ENCODE measurements at places on chromosomes 1 and 21.

- no peak for DNase-seq
Measured at GRCh38 chr1:204075139-204075521, 2.2 kb downstream of the SOX13 start.

DNA sequence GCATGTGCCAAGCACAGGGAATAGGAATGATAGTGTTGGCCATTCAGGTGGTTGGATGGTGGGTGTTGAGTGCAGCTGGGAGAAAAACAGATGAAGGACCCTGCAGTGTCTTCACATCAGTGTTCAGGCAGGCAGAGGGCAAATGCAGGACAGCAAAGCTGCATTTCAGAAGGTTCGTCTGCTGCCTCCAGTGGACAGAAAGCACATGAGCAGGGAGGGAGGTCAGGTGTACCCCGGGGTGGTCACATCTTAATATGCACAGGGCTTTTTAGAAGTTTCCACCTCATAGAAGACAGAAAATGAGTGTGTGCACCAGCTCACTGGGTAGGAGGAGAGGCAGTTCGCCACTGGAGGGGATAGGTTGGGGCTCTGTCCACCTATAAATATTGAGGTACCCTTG is 184.9 kb downstream of the SLC35F3 start:
- DNase-seq, result no peak

DNA sequence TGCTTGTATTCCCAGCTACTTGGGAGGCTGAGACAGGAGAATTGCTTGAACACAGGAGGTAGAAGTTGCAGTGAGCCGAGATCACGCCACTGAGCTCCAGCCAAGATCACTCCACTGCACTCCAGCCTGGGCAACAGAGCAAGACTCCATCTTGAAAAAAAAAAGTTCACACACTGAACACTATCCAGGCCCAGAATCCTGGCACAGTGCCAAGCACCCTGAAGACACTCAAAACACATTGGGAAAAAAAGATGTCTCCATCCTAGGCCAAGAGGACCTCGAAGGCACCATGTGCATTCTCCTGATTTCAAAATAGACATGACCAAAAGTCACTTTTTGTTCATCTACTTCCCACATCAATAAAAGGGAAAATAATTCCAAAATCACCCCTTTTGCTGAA is 38.7 kb downstream of the SLC9A1 start:
- no peak for DNase-seq

GRCh38 chr1:39450956-39451606 is 40.4 kb upstream of the BMP8A start:
- no peak for DNase-seq

DNA sequence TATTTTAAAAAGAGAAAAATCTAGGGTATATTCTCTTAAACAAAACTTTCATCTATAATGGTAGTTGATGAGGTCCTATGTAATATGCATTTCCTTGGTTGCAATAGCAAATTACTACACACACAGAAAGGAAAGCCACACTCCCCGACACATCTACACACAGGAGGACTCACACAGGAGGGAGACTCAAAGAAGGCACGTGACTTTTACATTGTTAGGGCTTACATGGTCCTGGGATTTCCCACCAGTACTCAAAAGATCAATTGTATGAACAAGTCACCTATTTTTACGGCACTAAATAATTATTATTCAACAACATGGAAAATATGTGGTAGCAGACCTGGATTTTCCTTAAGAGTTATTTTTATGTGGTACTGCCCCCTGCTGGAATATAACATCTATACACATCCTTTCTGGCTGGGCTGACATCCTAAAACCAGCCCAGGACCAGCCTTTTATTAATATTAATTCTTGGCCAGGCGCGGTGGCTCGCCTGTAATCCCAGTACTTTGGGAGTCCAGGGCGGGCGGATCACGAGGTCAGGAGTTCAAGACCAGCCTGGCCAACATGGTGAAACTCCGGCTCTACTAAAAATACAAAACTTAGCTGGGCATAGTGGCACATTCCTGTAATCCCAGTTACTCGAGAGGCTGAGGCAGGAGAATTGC is 33.9 kb upstream of the LGALS8 start:
- peak; percentile 67 for DNase-seq

DNA sequence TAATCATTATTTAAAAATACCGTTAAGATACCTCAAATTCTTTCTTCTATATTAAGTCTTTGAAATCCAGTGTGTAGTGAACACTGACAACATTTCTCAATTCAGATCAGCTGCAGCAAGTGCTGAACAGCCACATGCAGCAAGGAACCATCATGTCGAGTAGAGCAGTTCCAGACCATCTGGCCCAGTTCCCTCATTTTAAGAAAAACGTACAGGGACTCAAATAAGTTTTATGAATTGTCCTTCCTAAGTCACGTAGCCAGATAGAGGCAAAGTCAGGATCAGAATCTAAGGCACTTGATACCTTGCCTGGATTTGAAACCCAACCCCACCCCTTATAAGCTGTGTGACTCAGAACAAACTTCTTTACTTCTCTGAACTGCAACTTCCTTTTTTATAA is 132.4 kb downstream of the PROX1 start:
- DNase-seq, result no peak

DNA sequence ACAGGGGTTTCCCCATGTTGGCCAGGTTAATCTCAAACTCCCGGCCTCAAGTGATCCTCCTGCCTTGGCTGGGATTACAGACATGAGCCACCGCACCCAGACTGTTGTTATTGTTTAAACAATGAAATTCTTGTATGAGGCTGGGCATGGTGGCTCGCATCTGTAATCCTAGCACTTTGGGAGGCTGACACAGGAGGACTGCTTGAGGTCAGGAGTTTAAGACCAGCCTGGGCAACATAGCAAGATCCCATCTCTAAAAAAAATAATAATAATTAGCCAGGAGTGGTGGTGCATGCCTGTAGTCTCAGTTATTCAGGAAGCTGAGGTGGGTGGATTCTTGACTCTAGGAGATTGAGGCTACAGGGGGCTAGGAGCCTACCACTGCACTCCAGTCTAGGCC is 6.7 kb upstream of the WDTC1 start:
- no peak for DNase-seq

- no peak for DNase-seq
Measured at GRCh38 chr1:25064465-25065240, 134.6 kb upstream of the RUNX3 start.

GRCh38 chr1:21577933-21578332 is 68.7 kb downstream of the ALPL start:
- no peak for DNase-seq

DNA sequence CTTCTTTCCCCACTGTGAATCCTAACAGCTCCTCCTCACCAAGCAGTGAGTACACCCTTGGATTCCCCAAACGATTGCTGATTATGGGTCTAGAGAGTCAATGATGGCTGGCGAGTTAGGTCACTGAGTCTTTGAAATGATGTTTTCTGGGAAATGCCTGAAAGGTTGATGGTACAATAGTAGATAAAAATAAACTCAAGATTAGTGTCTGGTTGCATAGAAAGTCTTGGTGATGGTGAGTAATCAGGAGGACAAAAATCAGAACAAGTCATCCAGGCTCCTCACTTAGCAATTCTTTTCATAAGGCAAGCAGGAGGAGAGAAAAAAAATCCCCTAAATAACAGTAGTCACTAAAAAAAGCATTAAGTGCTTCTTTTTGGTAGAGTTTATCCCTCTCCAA is 22.6 kb downstream of the HLX start:
- DNase-seq, result no peak

DNA sequence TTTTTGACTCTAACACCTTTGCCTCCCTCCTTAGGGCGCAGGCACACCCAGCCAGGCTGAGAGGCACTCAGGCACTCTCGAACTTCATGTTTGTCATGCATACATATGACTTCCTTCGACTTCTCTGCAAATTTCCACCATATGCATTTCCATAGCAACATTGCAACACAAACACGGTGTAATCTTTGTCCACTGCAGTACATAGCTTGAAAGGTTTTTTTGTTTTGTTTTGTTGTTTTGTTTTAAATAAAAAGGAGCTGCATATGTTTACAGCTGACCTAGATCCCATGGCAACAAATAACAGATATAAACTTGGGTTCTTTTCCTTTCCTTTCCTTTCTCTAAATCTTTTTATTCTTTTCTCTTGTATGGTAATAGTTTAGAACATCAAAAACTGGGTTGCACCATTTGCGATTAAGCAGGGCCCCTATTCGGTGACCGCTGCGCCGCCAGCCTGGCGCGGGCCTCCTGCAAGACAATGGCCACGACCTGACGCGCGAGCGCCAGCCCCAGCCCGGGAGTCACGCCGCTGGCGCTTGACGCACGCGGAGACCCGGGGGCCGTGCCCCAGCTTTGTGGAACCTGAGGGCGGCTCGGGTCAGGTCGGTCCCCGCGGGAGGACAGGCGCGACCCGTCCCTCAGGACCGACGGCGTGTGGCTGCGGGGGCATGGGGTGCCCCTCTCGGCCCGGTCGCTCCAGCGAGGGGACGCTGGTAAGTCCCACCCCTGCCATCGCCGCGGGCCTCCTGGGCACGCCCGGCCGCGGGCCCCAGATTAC is 35.2 kb downstream of the CCN1 start:
- no peak for DNase-seq

- DNase-seq, result no peak
Measured at GRCh38 chr21:26559099-26559498, 14.0 kb downstream of the CYYR1 start.

DNA sequence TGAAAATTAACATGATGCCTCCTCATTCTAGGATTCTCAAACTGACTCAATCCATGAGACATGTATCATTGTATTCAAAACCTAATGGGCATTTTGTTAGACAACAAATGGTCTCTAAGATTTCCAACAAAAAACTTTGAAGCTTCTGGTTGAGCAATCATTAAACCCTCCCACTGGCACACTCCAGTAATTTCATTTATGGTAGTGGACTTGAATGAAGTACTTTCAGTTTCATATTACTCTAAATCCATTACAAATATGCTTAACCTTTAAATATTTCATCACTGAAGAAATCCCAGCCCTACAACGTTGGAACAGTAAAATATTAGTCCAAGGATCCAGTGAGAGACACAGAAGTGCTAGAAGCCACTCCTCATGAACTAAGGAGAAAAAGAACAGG is 43.5 kb downstream of the GBP6 start:
- no peak for DNase-seq

- DNase-seq, result no peak
Measured at GRCh38 chr1:230376296-230376695, 49.8 kb downstream of the PGBD5 start.

DNA sequence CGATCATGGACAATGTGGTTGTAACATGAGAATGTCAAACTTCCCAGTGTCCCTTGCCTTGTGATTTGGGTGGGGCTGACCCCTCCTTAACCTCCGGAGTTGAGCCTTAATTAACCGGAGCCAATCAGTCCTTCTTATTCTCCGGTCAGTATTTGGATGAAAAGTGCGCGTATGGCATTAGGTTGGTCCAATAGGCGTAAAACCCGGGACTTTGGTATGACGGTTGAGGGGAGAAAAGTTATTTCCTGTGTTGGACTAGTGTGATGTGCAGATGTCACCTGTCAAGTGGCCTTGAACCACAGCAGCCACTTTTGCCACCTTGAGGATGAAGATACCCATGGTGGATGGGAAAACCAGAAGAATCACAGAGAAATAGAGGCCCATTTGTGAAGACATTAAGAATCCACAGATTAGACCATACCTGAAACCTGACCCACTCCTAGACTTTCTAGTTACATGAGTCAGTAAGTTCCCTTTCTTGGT is 5.1 kb downstream of the PAFAH2 start:
- no peak for DNase-seq

DNA sequence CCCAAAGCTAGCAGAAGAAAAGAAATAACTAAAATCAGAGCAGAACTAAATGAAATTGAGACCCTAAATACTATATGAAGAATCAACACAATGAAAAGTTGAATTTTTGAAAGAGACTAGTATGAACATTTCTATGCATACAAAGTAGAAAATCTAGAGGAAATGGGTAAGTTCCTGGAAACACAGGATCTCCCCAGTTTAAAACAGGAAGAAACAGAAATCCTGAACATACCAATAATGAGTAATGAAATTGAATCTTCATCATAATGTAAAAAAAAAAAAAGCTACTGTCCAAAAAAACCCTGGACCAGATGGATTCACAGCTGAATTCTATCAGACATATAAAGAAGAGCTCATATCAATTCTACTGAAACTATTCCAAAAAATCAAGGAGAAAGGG is 233.5 kb downstream of the PLPP3 start:
- no peak for DNase-seq

GRCh38 chr1:235648954-235649367 is 623 bp downstream of the GNG4 start:
- DNase-seq, result peak; percentile 70

DNA sequence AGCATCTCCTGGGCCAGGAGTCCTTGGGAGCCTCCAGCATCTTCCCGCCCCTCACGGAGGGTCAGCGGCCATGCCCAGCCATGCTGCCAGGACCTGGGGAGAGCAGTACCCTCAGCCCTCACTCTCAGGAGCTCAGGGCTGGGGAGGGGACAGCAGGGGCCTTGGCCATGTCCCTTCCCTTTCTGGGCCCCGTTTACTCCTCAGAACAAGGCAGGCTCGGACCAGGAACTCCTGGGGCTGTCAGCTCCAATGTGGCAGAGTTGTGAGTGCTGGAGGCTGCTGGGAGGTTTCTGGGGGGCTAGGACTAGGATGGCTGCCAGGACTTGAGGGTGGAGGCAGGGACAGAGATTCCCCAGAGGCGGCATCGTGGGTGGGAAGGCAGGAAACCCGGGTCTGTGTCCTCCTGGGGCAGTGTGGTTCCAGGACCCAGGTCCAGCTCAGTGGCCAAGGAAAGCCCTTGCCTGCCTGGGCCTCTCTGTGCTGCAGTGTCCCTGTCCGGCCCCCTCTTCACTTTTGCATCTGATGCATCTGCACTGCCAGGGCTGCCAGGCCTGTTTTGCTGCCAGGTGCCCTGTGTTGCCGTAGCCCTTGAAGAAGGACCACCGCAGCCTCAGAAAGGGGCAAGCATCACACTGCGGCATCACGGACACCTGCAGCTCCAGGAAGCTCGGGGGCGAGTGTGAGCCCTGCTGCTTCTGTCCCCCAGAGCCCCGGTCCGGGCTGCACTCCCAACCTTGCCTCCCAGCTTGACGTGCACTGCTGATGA is 223.9 kb downstream of the CAMTA1 start:
- DNase-seq, result no peak

Measured in KBM-7 (cell line).